ENCODE measurements at places on chromosomes 5 and 9.

DNA sequence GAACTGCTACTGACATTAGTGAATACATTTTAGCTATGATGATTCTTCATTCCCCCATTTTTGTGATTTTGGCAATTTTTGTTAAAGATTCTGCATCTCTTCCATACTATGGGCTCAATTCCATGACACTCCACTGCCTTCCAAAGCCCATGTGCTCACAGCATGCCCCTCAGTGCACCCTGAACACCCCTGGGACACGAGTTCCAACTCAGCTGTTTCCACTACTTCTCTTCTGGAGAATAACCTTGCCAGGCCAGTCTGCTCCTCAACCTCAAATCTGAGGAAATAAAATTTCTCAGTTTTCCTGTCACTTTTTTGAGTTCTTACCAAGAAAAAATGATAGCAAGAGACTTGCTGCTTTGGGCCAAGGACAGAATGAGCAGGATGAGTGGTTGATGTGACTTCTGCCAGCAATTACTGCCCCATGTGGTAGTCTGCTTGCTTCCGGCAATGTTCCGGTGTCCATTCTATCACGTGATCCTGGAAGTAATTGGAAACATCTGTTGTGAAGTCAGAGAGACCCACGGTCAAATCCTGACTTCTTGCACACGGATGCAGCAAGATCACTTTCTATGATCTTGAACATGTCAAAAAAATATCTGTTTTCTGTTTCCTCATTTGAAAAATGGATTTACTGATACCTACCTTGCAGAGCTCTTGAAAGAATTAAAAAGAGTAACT lies 58.3 kb downstream of the EGFLAM start:
- DNase-seq: no peak

DNA sequence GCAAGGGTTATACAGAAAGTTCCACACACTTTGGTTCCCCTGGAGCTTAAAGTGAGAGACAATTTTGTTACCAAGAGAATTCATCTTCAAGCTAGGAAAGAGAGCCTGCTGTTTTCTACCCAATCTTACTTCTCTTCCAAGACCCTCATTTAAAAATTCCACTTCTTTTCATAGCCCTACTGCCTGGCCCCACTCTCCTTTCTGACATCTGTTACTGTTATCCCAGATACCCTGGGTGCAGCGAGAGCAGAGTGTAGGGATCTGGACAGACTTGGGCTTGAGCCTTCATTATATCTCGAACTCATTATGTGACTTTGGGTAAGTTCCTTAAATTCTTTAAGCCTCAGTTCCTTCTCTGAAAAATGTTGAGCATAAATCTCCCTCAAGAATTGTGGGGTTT lies 263.1 kb downstream of the ASTN2 start:
- no peak for DNase-seq

- DNase-seq: no peak
These were observed 205.3 kb downstream of the TTLL11 start for GRCh38 chr9:121887553-121888437.

- DNase-seq: no peak
These were observed 599.0 kb downstream of the PRELID2 start for GRCh38 chr5:145236127-145236526.

DNA sequence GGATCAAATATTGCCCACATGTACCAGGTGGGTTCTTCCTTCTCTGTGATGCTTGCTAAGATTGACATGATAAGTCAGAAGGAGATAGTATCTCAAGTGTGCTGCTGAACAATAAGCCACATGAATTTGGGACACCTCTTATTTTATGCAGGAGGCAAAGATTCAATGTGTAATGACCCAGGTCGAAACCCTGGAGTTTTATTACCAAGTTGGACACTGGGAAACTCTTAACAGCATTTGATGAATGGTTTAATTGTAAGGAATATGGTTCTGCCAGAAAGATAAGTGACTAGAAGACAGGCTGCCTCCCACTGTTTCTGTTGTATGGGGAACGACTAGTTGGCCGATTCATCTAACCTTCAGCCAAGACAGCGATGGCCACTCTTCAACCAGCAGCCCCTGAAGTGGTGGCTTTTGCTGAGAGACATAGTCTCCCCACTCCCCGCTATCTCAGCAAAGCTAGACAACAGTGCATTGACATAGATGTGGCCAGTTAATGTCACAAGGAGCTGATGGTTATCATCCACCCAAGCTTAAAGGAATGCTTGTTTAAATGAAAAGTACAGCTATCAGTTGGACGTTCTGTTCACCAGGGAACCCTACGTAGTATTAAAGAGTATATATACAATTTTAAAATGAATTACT lies 407.7 kb downstream of the KDM4C start:
- DNase-seq: no peak

DNA sequence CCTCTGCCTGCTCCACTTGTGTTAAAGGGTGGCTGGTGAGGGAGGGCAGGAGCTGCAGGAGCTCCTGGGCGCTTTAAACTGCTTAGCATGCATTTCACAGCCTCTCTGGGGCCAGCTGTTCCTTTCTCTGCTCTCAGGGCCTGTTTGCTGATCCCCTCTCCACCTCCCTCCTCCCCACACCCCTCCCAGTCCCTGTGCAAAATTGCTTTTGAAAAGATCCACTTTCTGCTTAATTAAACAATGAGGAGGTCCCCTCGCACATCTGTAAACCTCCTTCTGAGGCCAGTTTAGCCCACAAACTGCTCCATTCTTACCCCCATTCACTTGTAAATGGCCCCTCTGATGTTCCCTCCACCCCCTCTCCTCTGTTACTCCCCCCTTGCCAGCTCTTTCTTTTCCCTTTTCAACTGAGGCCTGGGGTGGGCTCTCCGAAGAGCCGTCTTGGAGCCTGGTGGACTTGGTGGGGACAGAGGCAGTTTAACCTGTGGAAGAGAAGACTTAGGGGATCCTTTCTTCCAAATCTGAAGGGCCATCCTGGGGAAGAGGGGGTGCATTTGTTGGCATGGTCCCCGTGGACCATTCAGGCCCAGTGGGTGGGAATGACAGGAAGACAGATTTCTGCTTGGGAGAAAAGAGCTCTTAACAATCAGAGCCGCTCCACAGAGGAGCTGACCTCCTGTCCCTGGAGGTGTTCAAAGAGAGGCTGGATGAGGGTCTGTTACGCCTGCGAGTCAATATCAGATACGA lies 12.0 kb downstream of the URM1 start:
- DNase-seq: no peak

DNA sequence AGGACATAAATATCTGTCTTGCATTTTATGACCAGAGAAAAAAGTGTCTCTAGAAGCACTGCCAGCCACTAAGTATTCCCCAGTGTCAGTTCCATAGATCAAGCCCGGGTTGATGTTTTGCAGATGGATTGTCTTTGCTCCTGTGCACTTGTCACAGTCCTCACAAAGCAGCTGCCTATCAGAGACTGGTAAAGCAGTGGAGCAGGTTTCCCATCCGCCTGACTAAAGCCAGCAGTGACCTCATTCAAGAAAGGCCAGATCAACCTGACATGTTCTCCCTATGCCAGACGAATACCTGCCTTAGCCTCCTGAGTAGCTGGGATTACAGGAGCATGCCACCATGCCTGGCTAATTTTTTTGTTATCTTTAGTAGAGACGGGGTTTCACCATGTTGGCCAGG lies 26.8 kb upstream of the GARNL3 start:
- DNase-seq: no peak

GRCh38 chr5:151062405-151063141 lies 18.3 kb downstream of the TNIP1 start:
- DNase-seq: no peak

GRCh38 chr9:70902692-70903131 lies 218.7 kb downstream of the TRPM3 start:
- DNase-seq: no peak

- DNase-seq: no peak
These were observed 39.7 kb downstream of the LMNB1 start for GRCh38 chr5:126816649-126817048.

GRCh38 chr5:115820846-115821245 lies 4.4 kb upstream of the CDO1 start:
- no peak for DNase-seq

DNA sequence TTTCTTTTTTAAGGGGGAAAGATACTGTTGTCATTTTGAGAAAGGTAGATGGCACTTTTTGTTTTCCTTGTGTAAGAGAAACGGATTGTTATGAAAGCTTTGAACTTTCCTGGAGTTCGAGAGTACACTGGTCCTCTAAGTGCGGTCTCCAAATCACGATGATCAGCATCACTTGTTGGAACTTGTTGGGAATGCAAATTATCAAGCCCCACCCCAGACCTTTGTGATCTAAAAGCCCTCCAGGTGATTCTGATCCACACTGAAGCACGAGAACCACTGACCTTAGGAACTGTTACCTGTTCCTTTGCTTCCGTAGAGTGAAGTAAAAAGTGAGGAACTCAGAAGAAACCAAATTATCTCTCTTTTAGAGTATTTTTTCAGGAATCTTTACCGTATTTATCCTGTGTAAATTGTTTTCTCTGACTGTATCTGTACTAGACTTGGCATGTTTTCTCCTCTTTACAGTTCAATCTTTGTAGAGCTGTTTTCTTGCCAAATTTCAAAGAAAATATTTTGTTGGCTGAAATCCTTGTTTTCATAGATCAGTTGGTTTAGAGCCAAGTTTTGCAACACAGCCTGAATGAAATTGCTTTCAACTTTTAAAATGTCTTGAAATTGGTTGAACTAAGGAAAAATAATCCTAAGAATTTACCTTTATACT lies 4.0 kb downstream of the MAT2B start:
- no peak for DNase-seq

GRCh38 chr5:9782826-9783560 lies 152.8 kb upstream of the TAS2R1 start:
- no peak for DNase-seq

DNA sequence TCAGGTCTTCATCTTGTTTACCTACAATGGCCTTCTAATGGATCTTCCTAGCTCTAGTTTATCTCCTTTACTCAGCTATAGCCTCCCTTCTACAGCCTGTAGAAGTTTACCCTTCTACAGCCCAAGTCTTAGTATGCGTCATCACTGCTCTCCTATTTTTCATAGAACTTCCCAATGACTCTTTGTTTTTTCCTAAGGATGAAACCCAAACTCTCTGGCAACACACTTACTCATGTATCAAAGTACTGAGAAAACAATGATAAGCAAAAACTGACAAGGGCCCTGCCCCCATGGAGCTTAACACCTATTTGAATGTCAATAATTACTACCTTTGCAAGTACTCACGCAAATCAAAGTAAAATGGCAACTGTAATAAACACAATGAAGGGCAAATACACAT lies 33.7 kb downstream of the LEAP2 start:
- DNase-seq: no peak

GRCh38 chr9:75904364-75904763 lies 13.9 kb downstream of the PCSK5 start:
- DNase-seq: no peak

- no peak for DNase-seq
These were observed 169.6 kb downstream of the TLE4 start for GRCh38 chr9:79741381-79741780.

DNA sequence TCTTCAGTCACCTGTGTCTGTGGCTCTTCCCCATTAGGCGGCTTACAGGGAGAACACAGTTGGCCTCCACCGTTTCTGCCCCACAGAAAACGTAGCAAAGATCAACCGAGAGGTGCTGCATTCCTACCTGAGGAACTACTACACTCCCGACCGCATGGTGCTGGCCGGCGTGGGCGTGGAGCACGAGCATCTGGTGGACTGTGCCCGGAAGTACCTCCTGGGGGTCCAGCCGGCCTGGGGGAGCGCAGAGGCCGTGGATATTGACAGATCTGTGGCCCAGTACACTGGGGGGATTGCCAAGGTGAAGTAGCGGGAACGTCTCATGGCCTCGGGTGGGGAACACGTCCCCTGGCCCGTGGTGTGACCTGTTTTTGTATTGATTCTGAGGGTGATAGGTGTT lies 6.5 kb downstream of the PMPCA start:
- no peak for DNase-seq

DNA sequence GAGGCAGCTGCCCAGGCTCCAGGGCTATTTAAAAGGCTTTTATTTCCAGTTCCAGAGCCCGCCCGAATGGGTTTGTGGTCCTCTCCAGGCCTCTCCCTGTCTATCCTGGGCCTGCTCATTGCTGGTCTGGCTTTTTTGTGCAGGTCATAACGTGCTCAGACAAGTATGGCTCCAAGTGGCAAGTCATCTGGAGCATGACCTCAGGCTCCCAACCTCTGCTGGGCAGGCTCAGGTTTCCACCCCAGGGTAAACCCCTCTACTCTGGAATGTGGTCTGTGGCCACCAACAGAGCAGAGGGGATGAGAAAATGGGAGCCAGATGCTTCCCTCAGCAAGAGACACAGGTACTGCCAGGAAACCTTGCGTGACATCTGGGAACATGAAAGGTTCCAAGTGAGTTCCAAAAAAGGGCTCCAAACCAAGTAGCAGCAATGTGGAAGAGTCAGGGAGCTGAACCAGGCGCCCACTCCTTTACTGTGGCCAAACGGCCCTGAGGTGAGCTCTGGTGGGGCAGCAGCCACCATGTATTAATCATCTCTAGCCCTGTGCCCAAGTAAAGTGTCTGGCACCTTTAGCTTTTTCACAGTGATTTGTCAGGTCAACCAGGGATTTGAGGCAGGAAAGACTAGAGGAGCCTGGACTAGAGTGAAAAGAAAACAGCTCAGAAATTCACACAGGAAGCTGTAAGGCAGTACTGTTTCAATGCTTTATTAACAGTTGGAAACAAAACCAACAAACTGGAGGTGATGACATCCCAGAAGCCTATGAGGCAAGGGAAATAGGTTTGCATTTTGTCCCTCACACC lies 25.7 kb downstream of the PCDHGC5 start:
- no peak for DNase-seq

GRCh38 chr5:142512043-142513042 lies 173.5 kb downstream of the FGF1 start:
- DNase-seq: no peak

DNA sequence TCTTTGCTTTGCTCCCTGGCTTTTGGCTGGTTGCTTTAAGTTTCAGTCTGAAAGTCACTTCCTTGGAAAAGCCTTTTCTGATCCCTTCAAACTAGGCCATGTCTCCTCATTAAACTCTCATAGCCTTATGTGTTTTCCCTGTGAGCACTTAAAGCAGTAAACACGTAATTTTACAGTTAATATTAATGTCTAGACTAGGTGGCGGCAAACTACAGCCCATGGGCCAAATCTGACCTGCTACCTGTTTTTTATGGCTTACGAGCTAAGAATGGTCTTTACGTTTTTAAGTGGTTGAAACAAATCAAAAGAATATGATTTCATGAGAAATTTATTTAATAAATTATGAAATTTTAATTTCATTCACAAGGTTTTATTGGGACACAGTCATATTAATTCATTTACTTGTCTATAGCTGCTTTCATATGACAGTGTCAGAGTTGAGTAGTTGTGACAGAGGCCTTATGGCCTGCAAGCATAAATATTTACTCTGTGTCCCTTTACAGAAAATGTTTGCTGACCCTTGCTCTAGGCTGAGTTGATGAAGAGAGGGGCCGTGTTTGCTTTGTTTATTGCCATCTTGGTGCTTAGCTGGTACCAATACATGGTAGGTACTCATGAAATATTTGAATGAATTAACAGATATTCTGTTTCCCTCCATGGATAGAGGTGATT lies 7.4 kb downstream of the SLC44A1 start:
- DNase-seq: no peak

- DNase-seq: no peak
These were observed 271.3 kb downstream of the KIAA0825 start for GRCh38 chr5:94347130-94347529.

Data from activated CD4-positive, CD25-positive, alpha-beta regulatory T cell (primary cell).